GM10248 (cell line): ENCODE measurements at places on chromosomes 7 and 10.

GRCh38 chr10:53886325-53887300 lies 914.4 kb downstream of the PCDH15 start:
- no peak for DNase-seq

DNA sequence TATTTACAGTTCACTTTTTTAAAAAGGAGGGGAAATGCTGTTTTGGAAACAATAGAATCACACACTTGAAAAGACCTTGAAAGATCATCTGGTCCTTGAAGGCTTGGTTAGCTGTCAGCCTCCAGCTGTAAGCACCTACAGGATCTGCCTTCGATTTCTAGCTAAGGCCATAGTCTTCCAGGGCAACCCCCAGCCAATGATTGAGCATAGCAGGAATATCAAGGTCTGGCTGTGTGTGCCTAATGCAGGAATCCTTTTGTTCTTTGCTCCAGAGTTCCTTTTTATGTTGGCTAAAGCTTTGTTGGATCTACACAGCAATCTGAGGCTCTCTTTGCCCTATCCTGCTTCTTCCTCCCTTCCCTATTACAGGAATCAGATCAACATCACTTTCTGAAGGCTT lies 5.2 kb upstream of the YAE1 start:
- DNase-seq = no peak

GRCh38 chr7:94190599-94191061 lies 186.5 kb upstream of the BET1 start:
- no peak for DNase-seq

DNA sequence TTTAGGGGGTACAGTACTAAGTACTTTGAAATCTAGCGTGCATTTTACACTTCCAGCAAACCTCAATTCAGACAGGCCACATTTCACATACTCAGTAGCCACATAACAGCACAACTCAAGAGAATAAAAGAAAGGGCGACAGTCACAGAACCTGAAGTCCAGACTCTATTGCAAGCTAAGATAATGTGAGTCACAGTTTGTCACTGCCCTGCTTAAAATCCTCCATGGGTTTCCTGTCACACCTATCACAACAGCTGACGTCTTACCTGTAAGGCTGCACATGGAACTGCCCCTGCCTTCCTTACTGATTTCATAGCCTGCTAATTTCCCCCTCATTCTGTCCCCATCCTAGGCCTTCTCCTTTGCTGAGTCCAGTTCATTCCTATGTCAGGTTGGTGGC lies 16.1 kb upstream of the CDK14 start:
- no peak for DNase-seq

DNA sequence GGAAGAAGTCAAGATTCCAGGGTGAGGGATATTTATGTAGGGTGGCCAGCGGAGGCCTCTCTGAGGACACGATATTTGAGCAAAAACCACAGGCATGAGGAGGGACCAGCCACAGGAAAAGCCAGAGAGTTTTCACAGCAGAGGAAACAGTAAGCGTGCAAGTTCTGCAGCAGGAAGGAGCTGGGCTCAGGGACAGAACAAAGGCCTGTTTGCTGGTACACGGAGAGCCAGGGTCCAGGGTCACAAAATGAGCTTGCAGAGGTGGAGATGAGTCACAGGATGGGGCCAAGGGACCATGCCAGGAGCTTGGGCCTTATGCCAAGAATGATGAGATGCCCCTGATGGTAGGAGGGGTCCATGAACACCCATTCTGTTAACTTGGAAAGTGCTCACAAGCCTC lies 283.5 kb downstream of the PLXNA4 start:
- DNase-seq = no peak

GRCh38 chr7:42120191-42120590 lies 116.8 kb downstream of the GLI3 start:
- no peak for DNase-seq

DNA sequence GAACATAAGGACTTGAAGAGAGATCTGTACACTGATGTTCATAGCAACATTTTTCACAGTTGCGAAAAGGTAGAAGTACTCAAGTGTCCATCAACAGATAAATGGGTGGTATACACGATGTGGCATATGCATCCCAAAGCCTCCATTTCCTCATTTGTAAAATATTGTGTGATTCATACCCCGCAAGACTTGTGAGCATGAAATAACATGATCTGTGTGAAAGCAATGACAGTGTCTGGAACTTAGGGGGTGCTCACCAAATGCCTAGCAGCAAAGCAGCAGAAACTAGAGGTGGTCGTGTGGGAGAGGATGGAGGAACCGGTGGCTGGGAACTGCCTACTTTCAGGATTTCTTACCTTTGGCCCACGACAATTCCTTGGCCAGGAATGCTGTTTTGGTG lies 135.3 kb upstream of the INSYN2A start:
- DNase-seq = no peak

DNA sequence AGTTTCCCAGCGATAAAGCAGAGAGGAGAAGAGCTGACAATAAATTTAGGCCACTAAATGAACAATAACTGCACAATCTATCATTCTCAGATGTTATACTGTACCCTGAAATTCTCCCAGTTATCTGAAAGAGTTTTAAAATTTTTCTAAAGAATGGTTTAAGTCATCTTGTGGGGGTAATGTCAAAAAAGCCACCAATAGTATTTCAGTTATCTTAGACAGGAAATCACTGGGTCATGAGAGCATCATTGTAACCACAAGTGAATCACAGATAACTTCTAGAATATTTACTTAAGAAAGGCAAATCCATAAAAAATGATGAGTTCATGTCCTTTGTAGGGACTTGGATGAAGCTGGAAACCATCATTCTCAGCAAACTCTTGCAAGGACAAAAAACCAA lies 147.1 kb downstream of the DNAJB9 start:
- DNase-seq = no peak

GRCh38 chr10:115045499-115045898 lies 47.7 kb upstream of the ATRNL1 start:
- no peak for DNase-seq
